GM03348 (cell line): ENCODE measurements at places on chromosomes 3 and 15.

DNA sequence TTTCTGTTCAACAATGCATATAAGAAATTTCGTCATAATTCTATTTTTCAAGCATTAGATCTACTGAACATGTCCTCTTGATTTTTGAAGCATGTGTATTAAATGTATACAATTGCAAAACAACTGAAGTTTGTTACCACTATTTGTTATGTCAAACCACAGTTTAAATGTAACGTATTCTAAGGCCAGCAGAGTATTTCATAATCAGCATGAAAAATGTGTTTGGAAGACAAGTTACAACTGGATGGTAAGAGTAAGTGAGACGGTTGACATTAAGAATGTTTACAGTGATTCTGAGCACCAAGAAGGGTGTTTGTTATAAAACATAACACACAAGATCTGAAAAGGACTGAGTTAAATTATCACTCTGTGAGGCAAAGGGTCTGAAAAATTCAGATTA lies 738.4 kb downstream of the PLOD2 start:
- no peak for DNase-seq

- peak; percentile 91 for DNase-seq
Observed at GRCh38 chr3:66428733-66429132, 72.1 kb downstream of the LRIG1 start.

DNA sequence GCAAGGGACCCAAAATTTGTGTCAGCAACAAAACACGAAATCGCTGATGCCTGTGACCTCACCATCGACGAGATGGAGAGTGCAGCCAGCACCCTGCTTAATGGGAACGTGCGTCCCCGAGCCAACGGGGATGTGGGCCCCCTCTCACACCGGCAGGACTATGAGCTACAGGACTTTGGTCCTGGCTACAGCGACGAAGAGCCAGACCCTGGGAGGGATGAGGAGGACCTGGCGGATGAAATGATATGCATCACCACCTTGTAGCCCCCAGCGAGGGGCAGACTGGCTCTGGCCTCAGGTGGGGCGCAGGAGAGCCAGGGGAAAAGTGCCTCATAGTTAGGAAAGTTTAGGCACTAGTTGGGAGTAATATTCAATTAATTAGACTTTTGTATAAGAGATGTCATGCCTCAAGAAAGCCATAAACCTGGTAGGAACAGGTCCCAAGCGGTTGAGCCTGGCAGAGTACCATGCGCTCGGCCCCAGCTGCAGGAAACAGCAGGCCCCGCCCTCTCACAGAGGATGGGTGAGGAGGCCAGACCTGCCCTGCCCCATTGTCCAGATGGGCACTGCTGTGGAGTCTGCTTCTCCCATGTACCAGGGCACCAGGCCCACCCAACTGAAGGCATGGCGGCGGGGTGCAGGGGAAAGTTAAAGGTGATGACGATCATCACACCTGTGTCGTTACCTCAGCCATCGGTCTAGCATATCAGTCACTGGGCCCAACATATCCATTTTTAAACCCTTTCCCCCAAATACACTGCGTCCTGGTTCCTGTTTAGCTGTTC lies 34.9 kb downstream of the CHDH start:
- DNase-seq = no peak

- DNase-seq = no peak
Observed at GRCh38 chr3:186760141-186760833, 23.1 kb upstream of the EIF4A2 start.

- DNase-seq = no peak
Observed at GRCh38 chr3:180250172-180250571, 213.4 kb upstream of the PEX5L start.
